ENCODE measurements at places on chromosomes 5 and 9.

- DNase-seq, result no peak
These were observed 30.4 kb downstream of the RUSC2 start for GRCh38 chr9:35520364-35520710.

- no peak for DNase-seq
These were observed 219.1 kb downstream of the MED10 start for GRCh38 chr5:6158974-6159831.

DNA sequence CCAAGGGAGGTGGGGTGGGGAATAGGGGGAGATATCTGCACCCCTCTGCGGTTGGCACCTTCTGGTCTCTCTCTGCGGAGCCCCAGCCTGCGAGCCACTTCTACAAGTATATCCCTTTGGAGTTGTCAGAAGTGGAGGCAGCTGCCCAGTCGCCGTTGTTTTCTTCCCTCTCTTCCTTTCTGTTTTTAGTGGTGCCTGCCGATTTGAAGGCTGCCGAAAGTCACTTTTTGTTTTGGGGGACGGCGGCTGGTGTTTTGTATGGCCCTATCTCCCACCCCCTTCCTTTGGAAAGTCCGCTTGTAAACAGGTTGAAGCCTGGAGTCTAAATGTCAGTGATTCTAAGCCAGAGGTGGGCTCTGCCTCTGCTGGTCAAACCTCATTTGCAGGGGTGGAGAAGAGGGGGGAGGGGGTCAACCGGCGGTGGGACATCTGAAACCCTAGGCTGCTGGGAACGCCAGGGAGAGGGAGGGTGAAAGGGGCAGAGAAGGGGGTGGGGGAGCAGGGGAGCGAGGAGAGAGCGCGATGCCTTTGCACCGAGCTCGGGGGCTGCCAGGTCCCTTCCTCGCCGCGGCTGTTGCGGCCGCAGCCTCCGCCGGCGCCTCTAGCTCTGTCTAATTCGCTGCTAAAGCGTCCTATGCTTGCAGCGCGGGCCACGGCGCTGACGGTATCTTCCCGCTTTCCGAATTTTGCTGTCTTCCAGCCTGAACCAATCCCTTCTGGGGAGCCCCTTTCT is at the start of gene FGF10:
Gene FGF10 (minus strand): TSS at position 331 of the 733 bp plus-strand sequence. CDS start 738 bp downstream, outside the sequence.
- DNase-seq, result peak; percentile 88

DNA sequence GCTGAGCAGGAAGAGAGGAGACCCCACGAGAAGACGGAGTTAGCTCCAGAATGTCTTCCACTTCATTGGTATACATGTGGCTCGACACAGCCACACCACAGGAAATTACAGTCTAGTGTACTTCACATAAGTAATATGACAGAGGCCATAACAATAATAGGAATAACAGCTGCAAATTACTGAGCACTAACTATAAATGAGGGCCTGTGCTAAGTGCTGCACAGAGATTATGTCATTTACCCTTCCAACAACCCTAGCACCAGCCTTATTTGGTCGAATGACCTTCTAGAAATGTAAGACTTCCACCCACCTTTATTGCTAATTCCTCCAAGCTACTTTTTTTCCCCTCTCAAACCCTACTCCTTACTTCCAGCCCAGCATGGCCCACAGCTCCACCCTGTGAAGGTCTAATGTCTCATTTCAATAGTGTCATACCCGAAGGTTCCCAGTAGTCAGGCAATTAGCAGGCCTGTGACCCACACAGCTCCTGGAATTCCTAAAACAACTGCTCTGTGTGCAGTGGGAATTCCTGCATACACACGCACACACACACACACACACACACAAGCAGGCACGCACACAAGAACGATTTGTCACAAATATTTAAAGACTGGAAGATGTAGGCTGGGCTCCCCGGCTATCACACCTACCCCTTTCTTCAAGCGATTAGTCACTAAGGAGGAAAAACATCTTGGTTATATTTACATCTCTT is 134.5 kb downstream of the FRMD3 start:
- DNase-seq, result no peak

DNA sequence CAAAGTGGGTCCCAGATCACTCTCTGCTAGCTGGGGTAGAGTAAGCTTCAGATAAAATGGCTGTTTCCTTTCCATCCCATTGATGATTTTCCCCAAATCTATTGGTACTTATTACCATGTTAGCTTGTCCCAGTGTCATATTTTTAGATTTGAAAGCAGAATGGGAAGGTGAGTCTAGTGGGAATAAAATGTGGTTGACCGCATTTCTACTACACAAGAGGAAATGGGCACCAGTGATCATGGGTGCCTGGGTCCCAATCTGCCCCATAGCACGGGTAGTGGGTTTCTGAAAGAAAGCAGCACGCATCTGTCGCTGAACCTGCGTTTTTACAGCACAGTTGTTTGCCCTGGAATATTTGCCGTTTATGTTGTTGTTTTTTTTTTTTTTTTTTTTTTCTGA is 20.1 kb downstream of the DAPK1 start:
- no peak for DNase-seq

DNA sequence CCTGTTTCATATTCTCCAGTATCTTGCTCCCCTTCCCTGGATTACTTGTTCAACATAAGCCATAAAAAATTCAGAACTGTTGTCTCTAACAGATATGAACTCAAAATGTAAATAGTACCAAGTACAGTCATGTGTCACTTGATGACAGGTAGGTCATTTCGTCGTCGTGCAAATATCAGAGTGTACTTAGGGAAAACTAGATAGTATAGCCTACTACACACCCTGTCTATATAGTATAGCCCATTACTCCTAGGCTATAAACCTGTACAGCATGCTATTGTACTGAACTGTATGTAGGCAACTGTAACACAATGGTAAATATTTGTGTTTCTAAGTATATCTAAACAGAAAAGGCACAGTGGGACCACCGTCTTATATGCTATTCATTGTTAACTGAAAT is 39.1 kb downstream of the SMIM15 start:
- DNase-seq, result no peak

- DNase-seq, result peak; percentile 86
These were observed 1018.4 kb upstream of the ARRDC3 start for GRCh38 chr5:92401492-92401891.

- no peak for DNase-seq
These were observed 33.5 kb upstream of the GAS1 start for GRCh38 chr9:86980802-86981201.

DNA sequence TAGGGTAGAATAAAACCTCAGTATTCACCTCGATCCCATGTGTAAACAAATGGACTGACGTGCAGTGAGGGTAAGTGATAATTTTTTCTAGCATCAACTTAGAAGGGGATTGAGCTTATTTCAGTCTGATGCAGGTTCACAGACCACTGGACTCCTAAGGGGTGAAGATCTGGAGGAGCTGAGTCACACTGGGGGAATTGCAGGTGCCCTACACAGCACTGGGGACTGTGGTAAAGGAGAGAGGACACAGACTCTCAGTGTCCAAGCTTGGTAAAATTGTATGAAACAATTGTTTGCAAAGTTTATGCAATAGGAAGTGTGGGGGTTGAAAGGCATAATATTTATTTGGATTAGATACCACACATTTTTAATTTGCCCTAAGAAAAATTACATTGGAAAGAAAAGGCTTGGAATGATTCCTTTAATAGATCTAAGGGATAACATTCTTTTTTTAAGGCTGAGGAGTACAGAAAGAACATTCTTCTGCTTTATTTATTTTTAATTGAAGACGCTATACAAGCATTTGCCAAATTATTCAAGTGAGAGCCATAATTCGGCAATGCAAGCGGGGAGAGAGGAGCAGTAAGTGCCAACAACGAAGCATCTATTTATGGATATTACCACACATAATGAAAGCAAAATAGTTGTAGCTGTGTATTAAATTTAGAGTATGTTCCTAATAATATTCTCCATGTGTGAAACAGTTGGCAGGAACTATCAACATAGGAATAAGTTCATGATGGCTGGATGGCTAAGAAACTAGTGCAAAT is 766.9 kb upstream of the ADAMTS16 start:
- DNase-seq, result no peak

DNA sequence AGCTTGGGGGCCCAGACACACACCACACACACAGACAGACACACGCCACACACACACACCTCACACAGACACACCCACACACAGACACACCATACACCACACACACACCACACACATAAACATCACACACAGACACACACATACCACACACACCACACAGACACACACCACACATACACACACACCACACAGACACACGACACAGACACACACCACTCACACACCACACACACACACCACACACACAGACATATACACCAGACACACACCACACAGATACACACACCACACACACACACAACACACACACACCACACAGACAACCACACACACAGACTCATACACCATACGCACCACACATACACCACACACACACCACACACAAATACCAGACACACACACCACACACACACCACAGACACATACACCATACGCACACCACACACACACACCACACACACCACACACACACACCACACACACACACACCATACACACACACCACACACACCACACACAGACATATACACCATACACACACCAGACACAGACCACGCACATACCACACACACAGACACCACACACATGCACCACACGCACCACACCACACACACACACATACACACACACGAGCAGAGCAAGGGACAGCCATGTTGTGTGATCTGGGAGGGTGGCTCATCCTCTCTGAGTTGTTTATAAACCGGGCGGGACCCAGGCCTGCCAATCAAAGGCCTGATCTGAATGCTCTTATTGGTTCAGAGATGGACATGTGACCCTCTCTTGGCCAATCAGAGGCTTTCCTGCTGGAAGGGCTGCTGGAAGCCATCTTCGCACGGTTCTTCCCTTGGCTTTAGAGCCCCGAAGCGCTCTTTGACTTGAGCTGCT is 148.3 kb downstream of the GAPVD1 start:
- DNase-seq, result peak; percentile 25

- DNase-seq, result no peak
These were observed 95.5 kb upstream of the CACNA1B start for GRCh38 chr9:137781906-137782585.

- DNase-seq, result peak; percentile 94
These were observed 47.3 kb upstream of the PHYKPL start for GRCh38 chr5:178279723-178280438.

DNA sequence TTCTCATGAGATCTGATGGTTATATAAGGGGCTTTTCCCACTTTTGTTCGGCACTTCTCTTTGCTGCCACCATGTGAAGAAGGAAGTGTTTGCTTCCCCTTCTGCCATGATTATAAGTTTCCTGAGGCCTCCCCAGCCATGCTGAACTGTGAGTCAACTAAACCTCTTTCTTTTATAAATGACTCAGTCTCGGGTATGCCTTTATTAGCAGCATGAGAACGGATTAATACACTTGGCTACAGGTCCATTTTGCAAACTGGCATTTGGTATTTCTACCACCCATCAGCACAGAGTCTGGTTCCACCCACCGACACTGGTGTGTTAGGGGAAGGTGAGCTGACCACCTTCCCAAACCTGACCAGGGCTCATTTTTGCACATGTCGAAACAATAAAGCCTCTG is 47.9 kb upstream of the RARS1 start:
- no peak for DNase-seq

GRCh38 chr5:1570975-1571374 is 47.2 kb upstream of the LPCAT1 start:
- no peak for DNase-seq

- DNase-seq, result no peak
These were observed 21.0 kb upstream of the HAND1 start for GRCh38 chr5:154498994-154499393.
